OCI-LY7 (cell line): ENCODE measurements at places on chromosomes 3 and 15.
A peak's percentile ranks its signal among the peaks of the same experiment; 100 is the strongest.

DNA sequence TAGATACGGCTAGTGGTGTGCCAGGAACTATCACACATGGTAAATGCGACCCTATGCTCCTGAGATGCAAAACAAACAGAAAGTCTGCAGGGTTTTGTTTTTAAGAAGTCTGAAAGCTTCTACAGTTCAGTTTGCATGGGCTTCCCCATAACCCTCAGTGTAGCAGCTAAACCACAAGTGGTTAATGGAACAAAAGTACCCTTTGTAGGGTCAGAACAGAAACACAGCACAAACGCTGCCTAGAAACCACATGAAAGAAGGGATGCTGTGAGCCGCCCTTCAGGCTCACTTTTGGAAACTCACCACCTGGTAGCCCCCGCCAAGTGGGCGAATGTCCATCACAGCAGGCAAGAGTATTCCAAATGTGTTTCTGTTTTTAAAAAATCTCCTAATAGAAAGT, 46.2 kb downstream of the CTDSPL start:
- peak; percentile 93 for DNase-seq

GRCh38 chr3:171760477-171760876, 49.8 kb downstream of the PLD1 start:
- DNase-seq, result no peak

DNA sequence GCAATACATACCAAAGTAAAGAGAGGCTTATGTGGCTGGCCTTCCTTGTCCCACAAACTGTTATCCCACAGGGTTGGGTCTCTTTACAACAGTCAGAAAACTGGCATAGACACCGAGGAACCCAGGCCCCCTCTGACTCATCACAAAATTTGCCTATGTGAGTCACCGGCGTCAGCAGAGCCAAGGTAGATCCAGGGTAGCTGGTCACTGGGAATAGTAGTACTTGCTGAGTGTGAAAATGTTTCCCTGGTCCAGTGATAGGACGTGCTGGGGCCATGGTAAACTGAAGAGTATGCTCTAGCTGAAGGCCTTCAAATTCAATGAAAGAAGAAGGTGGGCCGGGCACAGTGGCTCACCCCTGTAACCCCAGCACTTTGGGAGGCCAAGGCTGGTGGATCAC, 27.1 kb upstream of the SKIL start:
- DNase-seq, result no peak

DNA sequence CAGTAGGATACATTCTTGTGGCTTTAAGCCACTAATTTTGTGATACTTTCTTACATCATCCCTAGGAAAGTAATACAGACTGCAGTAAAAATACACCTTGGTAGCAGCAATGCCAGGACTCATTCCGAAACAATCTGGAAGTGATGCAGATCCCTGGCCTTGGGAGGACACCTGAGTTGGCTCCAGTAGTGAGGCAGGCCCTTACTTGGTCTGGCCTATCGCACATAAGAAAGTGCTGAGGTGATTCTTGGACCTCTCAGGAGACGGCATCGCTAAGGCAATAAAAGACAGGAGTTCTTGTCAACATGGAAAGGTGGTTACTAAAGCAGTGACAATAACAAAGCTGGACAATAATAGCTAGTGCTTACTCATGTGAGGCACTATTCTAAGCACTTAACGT, 126.5 kb downstream of the SUCNR1 start:
- no peak for DNase-seq

DNA sequence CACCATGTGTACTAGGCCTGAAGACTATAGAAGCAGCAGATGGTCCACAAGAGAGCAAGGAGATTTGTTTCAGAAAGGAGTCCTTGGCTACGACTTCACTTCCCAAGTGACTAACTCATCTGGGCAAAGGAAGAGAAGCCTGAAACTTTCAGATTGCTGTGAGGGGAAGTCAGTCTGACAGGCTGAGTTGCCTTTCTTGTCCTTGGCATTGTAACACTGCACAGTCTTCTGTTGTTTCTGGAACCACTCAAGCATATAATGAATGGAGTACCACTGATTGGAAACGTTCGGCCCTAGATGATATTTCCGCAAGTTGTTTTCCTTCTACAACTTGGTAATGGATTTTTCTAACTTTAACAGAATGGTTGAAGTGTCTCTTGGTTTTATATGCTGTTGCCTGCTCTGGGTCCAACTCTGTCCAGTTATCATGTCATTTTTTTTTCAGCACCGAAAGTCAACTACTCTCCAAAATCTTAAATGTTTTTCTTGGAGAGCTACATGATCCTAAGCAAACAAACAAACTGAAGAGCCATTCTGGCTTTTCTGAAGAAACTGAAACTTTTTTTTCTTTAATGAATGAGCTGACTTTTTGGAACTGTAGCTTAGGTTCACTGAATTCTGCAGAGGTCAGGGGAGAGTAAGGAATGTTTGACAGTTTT, 685.7 kb downstream of the MECOM start:
- DNase-seq, result no peak

DNA sequence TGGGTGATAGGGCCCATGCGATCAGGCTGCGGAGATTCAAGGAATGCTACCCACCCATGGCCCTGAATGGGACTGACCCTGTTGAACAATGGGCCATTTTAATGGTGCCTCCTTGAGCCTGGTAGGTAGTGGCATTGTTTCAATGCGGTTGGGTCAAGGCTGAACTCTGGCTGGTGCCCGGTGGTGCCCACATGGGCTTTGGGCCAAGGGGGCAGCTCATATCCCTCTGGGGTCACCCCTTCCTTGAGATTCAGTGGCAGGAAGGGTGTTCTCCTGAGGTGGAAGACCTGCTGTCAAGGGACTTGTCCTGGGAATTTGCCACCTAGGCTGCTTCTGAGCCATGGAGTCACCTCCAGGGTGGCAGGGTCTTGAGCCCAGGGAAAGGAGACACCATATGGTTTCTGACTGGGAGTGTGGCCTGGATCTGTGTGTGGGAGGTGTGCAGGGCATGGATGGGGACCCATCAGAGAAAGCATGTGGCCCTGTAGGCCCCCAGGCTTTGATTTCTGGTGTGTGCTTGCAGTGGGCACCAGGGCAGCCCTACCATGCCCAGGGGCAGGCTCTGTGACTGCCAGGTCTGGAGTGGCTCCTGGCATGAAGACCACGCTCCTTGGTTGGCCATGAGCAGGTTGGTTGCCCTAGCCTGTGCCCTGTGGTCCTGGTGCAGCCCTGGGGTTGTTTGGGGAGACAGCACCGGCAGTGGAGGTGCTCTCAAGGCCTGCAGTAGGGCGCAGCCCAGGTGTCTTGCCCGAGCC, 199.9 kb downstream of the UBE3A start:
- no peak for DNase-seq

GRCh38 chr3:111979434-111980038, 710 bp downstream of the ABHD10 start:
- DNase-seq, result peak; percentile 51

- DNase-seq, result peak; percentile 63
Measured at GRCh38 chr3:128068156-128068620, 16.0 kb downstream of the SEC61A1 start.

- no peak for DNase-seq
Measured at GRCh38 chr3:4334548-4334947, 31.4 kb downstream of the SETMAR start.

DNA sequence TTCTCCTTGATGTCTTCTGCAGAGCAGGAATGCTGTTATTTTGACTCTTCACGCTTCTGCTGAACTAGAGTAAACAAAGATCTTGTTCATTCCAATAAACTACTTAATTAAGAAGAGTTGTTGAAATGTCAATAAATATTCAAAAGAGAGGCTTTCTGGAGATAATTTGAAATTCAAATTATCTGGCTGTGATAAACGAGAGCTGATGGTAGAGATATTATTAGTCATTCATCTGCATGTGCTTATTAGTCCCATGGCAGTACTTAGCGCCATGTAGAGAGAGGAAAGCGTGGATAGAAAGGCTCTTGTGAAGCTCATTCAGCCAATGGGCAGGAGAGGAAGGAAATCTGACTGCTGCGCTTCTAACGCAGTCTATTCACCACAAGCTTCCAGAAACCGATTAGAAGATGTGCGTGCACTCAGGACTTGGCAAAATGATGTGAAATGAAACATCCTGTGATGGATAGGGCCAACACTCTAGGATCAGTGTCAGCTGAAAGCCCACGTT, 251.1 kb downstream of the GABRB3 start:
- no peak for DNase-seq

DNA sequence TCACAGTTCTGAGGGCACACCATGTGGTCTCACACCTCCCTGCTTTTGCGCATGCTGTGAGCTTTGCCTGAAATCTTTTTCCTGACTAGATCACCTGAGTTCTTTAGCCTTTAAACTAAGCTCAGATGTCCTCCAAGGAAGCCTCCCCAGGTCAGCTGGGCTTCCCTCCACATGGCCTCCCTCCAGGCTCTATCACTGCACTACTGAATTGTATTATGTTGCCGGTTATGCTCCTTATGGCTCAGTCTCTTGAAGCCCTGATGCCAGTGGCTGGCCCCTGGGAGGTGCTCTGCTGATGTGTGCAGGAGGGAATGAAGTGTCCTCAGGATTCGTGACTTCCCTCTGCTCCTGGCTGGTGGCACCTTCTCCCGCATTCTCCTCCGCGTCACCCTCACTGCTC, 93.3 kb upstream of the BLM start:
- no peak for DNase-seq
